ENCODE measurements at places on chromosomes 3 and 15.

DNA sequence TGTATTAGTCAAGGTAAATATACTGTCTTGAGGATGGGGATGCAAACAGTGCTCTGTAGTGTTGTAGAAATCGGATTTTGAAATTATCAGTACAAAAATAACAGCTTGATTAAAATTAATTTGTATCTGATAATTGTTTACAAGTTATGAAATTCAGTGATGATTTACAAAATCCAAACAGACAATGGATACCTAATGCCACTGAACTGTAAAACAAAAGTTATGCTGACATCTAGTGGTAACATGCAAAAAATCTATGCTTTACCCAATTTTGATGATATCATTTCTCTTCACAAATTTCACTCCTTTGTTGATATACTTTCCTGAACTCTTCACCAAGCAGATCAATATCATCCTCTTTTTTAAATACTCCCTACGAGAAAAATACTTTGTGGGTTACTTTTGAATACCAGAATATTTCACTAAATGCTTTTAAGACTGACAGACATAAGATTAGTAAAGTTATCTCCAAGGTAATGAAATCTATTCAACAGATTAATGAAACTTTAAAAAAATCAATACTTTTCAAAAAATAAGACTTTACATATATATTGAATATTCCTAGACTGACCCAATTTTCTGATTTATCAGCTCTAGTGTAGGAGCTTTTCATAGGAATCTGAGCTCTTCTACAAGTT, 36.0 kb downstream of the MNS1 start:
- DNase-seq = no peak

DNA sequence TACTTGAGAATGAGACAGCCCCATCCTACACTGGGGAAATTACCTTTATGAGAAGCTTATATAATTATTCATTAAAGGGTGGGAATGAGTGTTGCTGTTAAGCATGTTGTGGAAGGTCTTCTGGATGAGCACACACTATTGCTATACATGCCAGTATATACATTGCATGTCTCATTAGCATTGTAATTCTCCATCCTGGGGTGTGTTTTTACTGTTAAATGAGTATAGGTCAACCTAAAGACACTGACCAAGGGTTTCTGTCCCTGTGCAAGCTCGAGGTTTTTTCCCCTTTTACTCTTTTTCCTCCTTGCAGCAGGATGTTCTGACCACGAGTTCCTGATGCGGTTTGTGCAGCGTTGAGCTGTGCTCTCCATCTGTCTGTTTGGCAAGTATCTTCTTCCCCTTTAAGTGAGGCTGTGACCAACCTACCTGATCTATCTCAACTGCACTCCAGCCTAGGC, 7.2 kb upstream of the IVD start:
- DNase-seq = no peak

- DNase-seq = no peak
Measured at GRCh38 chr15:47570044-47570443, 147.3 kb upstream of the SEMA6D start.

GRCh38 chr15:91461377-91461776, 361.3 kb downstream of the SV2B start:
- no peak for DNase-seq

DNA sequence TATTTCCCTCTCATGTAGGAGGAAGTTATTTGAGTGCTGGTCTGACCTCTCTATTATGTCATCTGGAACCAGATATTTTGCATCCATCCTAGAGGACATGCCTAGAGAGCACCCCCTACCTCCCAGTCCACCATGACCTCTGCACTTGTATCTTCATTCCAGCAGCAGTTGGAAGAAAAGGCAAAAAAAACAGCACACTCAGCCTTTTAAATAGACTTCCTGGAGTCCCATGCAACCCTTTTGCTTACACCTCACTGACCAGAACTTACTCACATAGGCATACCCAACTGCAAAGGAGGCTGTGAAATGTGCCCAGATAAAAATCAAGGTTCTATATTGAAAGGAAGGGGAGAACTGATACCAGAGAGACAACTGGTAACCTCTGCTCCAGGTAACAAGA, 92.3 kb upstream of the FHIT start:
- no peak for DNase-seq

- DNase-seq = no peak
Measured at GRCh38 chr15:74053517-74053916, 28.8 kb downstream of the GOLGA6A start.
